Upper lobe of left lung (tissue), 6 donors: ENCODE measurements at places on chromosomes 1 and 21. TPM values are rescaled to one million over a fixed set of nuclear protein-coding genes. Genes with fewer than 3 reads are reported as not detected.

The TEDDM1 gene
- not detected for total RNA-seq

- DNase-seq, result no peak
Measured at GRCh38 chr1:54551891-54552290, 3.9 kb downstream of the ACOT11 start.

DNA sequence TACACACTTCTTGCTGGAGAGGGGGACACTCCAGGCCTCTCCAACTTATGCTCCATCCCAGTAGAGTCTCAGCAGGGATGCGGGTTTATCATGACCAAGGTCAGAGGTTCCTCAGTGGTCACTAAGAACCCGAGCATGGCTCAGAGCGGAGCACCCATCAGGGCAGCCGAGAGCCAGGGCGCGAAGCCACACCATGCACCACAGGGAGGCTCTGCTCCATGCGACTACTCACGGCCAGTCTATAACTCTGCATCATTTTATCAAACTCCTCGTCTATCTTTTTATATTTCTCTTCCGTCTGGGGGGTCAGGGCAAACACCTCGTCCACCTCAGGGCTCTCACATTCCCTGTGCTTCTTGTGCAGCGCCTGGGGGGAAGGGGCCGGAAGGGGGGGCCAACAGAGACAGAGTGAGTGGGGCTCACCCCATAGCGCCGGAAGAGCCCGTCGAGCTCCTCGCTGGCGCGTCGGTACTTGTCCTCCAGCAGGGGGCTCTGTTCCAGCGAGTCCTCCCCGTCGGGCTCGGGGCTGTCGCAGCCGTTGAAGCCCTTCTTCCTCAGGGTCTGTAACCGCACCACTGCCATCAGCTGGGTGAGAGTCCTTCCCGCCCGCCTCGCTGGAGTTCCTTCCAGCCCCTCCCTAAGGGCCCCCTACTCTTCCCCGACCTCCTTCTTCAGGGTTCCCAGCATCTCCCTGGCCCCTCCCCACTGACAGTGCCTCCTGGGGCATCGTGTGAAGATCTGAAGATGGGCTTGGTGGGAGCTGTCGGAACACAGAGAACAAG, 20.0 kb downstream of the MEF2D start:
- no peak for DNase-seq

DNA sequence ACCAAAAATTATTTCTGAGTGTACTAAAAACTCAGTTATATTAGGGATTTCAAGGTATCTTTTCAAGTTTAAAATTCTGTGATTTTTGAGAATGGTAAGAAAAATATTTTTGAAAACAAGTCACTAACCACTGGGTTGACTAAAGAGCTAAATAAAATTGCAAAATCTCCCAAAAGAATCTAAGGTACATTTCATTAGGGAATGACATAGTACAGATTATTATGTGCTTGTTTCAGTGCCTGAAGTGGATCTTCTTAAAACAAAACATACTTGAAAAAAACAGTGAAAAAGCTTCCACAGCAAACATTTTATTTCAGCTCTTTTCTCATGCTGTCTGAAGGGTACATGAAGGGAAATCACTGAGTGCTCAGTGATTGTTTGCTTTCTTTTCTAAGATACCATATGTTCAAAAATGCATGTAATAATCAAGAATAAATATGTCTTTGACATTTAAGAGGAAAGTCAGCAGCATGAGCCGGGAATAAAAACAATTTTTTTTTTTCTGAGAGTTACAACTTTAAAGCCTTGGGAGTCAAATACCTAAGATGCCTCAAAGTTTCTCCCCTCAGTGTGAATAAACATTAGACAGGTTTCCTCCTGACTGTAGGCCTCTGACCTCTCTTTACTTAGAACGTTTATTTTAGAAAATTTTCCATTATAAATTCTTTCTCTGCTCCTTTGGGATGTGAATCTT, 200.7 kb downstream of the KCNT2 start:
- DNase-seq, result no peak

DNA sequence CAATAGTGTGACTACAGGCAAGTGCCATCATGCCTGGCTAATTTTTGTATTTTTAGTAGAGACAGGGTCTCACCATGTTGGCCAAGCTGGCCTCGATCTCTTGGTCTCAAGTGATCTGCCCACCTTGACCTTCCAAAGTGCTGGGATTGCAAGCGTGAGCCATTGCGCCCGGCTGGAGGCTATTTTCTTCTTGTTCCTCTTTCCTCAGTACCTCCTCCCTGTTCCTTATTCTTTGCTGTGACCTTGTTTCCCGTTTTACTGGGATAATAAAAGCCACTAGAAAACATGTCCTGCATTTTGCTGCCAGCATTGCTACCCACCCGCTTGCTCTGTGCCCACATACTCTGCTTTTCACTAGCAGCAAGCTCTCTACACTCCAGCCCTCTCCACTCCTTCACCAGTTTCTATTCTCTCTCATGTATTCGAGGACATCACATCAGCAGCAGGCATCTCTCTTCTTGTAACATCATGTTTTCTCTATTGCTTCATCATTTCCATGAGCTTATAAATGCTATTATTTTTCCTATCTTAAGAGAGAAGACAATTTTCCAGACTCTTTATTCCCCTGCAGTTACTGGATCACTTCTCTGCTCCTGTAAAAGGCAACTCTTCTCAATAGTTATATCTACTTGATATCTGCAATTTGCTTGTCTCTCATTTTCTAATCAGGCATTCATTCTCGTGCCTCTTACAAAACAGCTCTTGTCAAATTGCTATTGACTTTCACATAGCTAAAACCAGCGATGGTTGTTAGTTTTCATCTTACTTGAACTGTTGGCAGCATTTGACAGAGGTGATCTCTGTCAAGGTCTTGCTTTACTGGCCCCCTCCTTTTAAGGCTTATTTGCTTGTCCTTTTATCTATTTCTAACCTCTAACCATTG, 34.5 kb upstream of the C21orf91 start:
- DNase-seq, result no peak
